CD4-positive, alpha-beta T cell treated with Interleukin-17A for 4 hours (primary cell): ENCODE measurements at places on chromosomes 2 and 18.
A peak's percentile ranks its signal among the peaks of the same experiment; 100 is the strongest.

- DNase-seq: no peak
Observed at GRCh38 chr2:213751446-213751845, 467.2 kb downstream of the SPAG16 start.

DNA sequence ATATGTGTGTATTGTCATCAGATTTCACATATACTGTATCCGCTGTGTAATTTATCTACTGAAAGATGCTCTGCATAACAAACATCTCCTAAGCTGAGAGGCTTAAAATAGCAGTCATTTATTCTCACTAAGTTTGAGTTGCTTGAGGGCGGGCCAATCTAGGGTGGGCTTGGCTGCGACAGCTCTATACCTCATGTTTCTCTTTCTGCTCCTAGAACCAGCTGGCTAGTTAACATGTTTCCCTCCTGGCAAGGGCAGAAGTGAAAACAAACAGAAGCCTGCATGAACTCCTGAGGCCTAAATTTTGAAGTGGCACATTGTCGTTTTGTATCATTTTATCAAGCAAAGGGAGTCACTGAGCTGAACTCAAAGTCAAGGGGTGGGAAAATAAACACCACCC, 585.0 kb upstream of the VRK2 start:
- no peak for DNase-seq

DNA sequence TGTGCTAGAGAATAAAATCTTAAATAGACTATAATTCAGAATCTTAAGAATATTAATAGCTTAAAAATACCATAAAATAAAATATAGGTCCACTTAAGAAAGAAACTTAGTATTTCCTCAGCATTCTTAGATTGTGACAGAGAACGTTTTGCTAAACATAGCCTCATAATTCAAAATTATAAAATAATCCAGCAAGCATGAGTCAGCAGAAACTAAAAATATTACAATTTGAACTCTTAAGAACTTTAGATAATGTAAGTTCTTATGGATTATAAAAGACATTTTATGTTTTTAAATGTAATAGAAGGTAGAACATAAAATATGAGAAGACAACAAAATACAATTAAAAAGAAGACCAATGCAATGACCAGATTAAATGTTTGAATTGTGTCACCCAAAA, 164.5 kb upstream of the MC4R start:
- DNase-seq: no peak

GRCh38 chr18:54416436-54416835, 58.7 kb downstream of the C18orf54 start:
- DNase-seq: no peak

DNA sequence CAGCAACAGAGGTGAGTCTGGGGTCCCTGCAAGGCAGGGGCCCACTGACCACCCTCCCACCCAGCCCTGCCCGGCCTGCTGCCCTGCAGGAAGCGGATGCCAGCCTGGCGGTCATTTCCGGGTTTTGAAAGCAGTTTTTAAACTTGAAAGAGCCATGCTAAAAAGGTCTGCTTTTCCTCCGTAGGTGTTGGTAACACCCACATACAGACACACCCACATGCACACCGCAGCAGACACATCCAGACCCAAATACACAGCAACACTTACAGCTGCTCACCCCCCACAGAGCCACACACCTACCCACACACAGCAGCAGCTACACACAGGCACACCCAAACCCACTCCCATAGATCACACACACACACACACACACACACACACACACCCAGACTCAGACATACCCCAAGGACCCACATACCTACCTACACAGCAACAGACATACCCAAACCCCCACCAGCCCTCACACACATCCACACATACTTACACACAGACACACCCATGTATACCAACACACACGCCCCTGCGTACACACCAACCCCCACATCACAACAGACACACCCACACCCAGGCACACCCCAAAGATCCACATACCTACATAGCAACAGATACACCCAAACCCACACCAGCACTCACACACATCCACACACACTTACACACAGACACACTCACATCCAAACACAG, 7.6 kb downstream of the ZFP36L2 start:
- DNase-seq: peak; percentile 86

DNA sequence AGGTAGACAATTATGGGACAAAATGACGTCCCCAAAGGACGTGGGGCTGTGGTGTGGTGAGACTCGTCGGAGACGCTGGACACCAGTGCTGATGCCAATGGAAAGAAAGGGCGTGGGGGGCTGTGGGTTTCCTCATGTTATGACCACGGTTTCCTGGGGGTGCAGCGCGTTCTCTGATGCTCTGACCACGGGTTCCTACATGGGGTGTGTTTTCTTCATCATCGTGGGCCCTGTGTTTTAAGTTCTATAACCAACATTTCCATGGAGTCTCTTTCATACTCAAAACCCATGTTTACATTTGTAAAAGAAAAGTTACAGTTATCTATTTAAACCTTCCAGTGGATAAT, 141.6 kb downstream of the RTP5 start:
- DNase-seq: no peak

- no peak for DNase-seq
Observed at GRCh38 chr2:85531589-85531988, 7.4 kb upstream of the MAT2A start.

GRCh38 chr2:107064750-107065149, 178.8 kb upstream of the ST6GAL2 start:
- no peak for DNase-seq
